Esophagus squamous epithelium (tissue), 5 donors: ENCODE measurements at places on chromosomes 5 and 9.

- no peak for DNase-seq
These were observed 576 bp downstream of the MAP1B start for GRCh38 chr5:72107901-72108201.

DNA sequence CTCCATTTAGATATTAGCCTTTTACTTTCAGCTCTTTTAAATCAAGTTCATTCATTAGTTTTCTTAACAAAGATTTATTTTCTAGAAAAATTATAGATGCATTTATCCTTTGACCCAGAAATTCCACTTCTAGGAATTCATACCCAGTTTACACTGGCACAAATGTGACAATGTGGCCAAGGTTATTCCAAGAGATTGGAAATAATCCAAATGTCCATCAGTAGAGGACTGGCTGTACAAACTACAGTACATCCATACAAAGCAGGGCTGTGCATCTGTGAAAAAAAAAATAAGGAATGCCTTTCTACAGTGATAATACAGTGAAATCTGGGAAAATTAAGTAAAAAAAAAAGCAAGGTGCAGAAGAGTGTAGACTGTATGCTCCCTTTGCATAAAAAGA is 149.2 kb downstream of the GABBR2 start:
- no peak for DNase-seq

- DNase-seq: no peak
These were observed 67.0 kb downstream of the RIC1 start for GRCh38 chr9:5695860-5696259.

- DNase-seq: no peak
These were observed 153.4 kb upstream of the MAP1B start for GRCh38 chr5:71953866-71954265.

DNA sequence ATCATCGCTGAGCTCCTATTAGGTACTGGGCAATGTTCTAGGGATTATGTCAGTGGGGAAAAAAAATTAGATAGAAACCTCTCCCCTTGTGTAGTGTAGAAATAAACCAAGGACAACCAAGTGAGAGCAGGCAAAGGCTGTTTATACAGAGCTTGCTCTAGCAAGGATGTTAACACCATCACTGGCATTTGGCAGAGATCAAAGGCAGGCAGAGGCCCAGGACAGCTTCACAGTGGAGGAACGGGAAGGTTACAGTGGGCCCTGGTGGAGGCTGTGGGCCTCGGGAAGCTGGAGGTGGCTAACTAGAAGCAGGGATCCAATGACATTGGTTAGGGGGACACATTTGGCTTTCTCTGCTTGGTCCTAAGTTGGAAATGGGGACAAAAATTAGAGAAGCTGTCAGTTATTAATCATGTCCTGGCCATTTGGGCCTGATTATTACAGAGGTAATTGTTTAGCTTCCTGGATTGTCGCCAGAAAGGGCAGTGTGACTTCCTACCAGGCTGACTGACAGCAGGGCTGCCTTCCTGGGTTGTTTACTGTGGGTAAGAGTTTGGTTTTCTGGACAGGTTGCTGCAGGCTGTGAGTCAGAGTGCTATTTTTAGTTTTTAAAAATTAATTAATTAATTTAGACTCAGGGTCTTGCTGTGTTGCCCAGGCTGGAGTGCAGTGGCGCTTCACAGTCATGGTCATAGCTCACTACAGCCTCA is 259.3 kb downstream of the ROR2 start:
- no peak for DNase-seq

DNA sequence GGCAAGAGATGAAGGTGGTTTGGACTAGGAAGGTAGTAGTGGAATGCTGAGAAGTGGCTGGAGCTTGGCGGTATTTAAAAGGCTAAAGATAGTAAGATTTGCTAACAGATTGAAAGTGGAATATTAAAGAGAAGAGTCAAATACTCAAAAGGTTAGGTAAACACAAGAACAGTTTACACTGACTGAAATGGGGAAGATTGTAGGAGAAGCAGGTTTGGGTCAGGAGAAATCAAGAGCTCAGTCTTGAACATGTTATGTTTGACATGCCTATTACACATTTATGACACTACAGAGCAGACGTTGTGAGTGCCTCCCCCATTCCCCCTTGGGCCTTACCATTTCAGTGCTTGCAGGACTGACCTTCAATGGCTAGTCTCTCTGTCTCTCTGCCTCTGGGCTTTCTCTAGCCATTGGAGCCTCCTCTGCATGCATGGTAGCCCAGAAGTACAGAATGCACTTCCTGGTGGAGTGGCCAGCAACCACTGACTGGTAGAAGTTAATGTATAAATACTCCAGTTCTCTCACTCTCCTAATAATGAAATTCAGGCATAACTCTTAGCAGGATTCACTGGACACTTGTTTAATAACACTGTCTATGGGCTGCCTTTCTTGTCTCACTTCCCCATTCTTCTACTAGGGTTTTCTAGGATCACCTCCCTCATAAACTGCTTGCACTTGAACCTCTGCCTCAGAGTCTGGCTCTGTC is 56.8 kb downstream of the HMGCS1 start:
- DNase-seq: no peak

DNA sequence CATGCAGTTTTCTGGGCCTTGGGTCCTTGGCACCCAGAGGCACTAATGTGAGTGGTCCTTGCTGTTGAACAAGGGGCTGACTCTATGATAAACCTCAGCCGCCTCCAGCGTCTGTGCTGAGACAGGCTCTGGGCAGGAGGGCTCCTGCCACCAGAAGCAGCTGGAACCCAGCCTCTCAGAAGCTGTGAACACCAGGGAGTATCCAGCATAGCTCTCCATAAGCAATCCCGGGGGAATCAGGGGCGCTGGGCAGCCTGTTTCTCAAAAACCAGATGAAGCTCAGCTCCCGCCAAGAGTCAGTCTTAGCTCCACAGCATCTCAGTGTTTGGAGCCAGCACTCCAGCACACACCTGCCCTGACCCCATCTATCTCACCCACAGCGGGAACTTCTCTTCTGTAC is 170.2 kb downstream of the HSPA4 start:
- no peak for DNase-seq

DNA sequence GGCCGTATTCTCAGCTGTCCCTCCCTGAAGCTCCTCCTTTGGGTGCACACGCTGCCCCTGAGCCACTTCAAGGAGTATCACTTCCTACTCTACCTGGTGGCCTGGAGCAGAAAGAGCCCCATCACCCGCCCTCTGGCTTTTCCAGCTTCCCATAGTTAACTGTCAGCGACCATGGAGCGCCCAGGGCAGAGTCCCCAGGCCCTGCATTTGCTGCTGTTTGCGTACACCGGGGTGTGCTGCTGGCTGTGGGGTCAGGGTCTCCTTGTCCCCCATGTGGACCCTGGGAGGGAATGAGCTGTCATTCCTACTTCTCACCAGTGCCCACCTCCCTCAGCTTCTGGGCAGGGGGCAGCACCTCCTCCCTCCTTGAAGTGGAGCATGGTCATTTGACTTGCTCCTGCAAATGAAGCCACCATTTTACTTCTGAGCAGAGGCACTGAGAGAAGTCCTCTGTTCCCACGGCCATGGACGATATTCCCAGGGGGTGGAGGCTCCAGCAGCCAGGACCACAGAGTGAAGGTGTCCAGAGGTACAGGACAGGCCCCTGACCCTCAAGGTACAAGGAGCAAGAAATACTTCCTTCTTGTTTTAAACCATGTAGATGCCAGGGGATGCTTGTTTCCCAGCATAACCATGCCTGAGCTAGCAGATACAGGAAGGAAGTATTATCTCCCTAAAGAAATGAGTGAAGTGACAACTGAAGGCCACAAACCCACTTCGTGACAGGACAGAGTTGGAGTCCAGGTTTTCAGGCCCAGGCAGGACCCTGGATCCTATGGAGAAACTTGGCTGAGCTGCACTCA is 40.6 kb upstream of the COL5A1 start:
- DNase-seq: no peak

GRCh38 chr9:73133022-73133651 is 18.5 kb upstream of the ANXA1 start:
- no peak for DNase-seq

DNA sequence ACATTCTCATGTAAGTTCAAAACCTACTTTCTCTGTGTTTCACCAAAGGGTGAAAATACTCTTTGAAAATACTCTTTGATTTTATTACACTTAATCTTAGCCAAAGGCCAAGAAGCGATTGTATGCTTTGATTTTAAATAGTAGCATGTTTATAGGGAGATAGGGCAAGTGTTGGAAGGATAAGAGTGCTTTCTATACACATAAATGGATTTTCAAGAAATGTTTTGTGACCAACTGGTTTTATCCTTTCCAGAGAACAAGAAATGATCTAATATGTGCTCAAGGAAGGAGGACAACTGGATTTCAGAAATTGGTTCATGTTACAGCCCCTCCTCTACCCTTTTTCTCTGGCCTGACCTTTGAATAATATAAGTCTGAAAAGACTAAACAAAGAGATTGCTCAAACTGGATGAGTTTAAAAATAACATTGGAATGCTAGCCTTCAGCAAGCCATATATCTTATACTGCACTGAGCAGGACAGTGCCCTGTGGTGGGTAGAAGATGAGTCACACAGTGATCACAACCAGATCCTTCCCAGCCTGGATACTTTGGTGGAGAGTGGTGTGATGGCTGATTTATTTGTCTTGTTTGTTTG is 13.1 kb downstream of the PALM2AKAP2 start:
- no peak for DNase-seq

GRCh38 chr9:34087370-34087769 is 38.7 kb upstream of the UBAP2 start:
- no peak for DNase-seq

DNA sequence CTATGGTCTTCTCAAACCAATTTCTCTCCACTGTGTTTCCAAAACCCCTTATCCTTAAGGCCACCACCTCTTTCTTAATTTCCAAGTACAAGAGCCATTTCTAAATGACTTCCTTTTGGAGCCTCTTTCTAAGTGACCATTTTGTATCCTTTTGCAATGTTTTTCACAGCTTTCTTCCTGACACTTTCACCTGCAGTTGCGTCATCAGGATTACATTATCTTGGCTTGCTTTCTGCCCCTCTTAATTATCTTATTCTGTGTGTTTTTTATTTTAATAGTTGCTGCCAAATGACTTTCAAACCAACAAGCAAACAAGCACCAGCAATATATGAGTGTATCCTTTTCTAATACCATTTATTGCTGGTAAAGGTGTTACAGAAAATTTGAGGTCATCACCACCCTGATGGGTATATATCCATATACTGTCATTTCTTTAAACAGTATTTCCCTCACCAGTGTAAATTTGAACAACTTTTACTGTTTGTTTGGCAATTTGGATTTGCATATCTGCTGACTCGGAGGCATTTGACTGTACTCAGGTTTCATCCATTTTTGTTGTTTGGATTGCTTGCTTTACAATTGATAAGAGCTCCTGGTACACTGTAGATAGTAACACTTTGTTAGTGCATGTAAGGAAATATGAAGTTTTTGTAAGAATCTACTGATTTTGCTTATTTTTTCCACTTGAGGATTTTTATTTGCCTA is 5.4 kb upstream of the ANXA1 start:
- no peak for DNase-seq

DNA sequence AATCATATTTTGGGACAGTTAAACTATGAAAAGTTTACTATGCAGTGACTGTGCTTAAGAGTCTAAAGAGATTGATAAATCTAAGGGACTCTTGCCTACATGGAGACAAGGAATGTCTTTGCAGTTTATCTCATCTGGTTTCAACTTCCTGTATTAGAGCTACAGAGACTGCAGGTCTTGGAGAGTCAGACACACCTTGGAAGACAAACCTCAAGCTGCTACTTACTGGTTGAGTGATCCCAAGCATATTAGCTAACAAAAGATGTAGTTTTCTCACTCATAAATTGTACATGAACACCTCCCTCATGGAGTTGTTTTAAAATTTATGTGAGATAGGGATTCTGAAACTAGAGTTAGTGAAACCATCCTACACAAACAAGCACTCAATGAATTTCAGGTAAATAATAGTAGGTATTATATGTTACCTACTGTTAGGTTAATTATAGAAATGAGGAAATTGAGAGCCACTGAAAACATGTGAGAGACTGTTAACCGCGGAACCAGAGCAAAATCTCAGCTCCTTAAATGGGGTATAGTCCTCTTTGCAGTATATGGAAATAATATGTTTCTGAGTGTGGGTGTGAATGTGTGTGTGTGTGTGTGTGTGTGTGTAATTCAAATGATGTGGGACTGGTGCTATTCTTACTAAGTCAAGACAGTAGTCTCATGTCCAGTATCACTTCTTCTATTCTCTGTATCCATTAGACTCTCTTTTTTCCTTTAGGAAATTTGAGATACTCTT is 752.1 kb downstream of the DTWD2 start:
- DNase-seq: no peak

DNA sequence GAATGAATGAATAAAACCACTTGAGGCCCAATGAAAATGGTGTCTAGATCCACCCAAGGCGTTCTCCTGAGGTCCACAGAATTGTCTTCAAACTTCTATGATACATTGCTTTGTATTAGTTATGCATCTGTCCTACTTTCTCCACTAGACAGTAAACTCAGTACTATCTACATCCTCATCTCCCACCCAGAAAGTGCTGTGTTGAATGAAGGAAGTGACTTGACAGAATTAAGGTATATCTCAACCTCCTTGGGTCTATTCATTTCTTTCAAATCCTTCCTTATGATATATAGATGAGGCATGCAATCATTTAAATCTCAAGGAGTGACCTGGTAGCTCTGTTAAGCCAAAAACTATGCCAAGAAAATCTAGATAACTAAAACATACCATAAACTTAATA is 15.7 kb upstream of the PDCL start:
- DNase-seq: no peak

DNA sequence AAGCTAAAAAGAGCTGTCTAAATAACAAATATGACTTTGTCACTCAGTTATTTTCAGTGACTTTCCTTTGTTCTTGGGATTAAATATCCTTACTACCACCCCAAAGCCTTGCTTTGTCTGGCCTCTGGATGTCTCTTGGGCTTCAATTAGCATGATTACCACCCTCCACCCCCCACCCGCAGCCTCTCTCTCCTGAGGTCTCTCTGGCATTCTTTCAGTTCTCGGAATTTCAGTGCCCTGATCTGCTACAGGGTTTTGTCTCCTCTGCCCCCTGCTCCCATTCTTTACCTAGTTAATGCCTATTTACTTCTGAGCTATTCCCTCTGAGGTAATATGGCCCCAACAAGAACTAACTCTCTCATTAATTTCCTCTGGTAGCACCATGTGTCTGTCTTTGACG is 376.4 kb downstream of the DEPDC1B start:
- DNase-seq: no peak

- DNase-seq: no peak
These were observed 51.2 kb upstream of the FSTL4 start for GRCh38 chr5:133663397-133664054.

DNA sequence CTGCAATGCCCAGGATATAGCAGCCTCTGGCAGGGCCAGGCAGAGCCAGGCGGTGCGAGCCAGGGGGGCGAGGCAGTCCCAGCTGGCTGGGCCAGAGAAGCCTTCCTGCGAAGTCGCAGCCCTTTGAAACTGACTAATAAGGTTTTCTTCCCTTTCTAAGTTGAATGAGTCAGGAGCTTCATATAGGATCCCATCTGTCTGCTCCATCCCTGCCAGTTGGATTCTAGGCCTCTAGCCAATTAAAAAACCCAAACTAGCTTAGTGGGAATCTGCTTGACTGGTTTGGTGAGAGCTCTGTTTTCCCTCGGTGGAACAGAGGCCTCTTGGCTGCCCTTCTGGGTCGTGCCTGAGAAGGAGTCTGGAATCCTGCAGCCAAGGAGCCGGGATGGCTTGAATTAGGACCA is 70.1 kb upstream of the RAPGEF1 start:
- DNase-seq: no peak
